ENCODE measurements at places on chromosomes 4 and X.

GRCh38 chrX:72526534-72527508 is 45.8 kb downstream of the HDAC8 start:
- no peak for DNase-seq

DNA sequence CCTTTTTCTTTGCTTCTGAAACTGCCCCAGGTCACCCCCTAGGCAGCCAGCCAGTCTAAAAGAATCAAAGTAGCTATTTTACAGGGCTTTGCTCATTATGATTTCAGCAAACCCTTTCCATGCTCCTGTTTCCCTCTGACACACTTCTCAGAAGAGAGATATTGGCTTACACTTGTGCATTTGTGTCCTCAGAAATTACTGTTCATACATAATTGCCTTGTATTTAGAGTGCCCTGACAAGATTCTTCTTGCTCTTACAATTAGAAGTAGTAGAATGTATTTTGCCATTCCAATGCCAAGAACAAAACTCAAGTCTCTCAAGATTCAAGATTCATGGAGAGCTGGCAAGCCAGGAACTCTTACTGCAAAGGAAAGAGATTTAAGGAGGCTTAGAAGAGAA is 531.0 kb upstream of the ZFP42 start:
- DNase-seq: no peak

- DNase-seq: no peak
Measured at GRCh38 chr4:137648531-137648930, 116.2 kb upstream of the PCDH18 start.

GRCh38 chr4:17884063-17884462 is 73.3 kb downstream of the NCAPG start:
- DNase-seq: no peak

DNA sequence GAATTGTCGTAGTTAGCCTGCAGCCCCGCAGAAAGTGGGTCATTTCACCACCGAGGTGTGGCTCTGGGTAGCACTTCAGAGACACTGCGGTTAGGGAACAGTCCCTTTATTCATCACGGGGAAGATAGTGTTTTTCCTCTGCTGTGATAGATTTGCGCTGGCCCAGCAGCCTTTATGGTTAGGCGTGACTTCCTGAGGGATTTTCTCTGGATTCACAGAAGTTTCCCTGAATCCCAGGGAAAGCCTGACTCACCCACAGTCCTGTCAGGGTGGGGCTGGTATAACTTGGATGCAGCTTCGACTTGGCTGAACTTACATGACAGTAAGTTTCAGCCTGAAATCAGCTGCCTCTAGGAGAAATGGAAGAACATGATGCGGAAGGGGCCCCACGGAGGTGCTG is 196.3 kb upstream of the HHIP start:
- peak; percentile 49 for DNase-seq

GRCh38 chrX:45368705-45369104 is 168.0 kb upstream of the DIPK2B start:
- no peak for DNase-seq

GRCh38 chr4:1788254-1788973 is 4.7 kb upstream of the FGFR3 start:
- DNase-seq: no peak

DNA sequence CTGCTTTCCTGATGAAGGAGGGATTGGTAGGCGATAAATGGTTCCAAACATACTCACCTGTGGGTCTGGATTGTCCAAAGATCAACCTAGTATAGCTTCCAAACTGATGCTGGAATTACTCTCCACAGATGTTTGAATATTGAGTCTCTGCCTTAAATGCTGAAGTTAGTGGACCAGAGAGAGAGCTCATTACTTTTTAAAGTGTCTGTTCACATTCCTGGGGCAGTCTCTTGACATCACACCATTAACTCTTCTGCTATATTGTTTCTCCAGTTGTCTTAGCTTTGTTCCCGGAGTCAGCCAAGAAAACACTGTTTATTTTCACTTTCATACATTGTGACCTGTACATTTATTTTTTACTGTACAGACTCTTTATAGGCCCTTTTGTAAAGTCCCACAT is 35.4 kb downstream of the ARHGEF38 start:
- DNase-seq: no peak

GRCh38 chr4:179195887-179196286 is 1753.7 kb upstream of the AGA start:
- DNase-seq: no peak

GRCh38 chrX:30039768-30040167 is 175.6 kb upstream of the MAGEB2 start:
- no peak for DNase-seq

GRCh38 chr4:30825008-30825770 is 105.0 kb downstream of the PCDH7 start:
- DNase-seq: no peak

All from right forelimb (tissue), 1 donor.